Activated CD8-positive, alpha-beta memory T cell treated with anti-CD3 and anti-CD28 coated beads for 4 hours (primary cell): ENCODE measurements at places on chromosomes 2 and 18.

- DNase-seq, result no peak
These were observed 174.0 kb downstream of the CCDC85A start for GRCh38 chr2:56357655-56358295.

GRCh38 chr2:767440-767839 lies 90.2 kb upstream of the TMEM18 start:
- peak; percentile 5 for DNase-seq

- DNase-seq, result no peak
These were observed 187.1 kb downstream of the ZNF407 start for GRCh38 chr18:74784752-74785151.

DNA sequence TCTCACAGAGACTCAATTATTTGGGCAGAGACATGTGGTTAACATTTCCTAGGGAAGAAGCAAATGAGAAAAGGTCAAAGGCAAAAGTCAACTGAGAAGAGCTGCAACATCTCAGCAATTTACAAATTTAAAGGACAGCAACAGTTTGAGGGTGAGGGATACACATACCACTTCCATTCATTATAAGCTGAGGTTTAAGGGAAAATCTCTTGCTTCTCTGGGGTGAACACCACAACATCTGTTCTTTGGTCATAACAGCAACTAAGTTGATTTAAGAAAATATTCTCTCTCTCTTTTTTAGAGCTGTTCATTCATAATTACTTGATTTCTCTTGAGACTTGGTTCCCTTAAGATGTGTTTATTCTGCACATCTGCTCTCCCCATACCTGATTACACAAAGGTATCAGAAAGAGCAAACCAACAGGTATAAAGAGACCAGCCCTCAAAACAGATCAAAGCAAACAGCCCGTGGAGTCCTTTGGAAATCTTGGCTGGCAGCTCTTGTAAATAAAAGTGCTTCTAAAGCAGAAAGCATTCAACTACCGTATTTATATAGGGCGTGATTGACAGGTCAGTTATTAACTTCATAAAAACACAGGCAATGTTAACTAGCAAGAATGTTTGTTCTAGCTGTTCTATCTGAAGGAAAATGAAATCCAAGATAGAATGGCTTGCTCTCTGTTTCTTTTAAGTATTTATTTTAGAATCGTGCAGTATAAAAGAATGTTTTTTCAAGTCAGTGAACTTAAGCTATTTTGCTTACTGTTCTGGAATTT lies 132.8 kb downstream of the THADA start:
- DNase-seq, result no peak

DNA sequence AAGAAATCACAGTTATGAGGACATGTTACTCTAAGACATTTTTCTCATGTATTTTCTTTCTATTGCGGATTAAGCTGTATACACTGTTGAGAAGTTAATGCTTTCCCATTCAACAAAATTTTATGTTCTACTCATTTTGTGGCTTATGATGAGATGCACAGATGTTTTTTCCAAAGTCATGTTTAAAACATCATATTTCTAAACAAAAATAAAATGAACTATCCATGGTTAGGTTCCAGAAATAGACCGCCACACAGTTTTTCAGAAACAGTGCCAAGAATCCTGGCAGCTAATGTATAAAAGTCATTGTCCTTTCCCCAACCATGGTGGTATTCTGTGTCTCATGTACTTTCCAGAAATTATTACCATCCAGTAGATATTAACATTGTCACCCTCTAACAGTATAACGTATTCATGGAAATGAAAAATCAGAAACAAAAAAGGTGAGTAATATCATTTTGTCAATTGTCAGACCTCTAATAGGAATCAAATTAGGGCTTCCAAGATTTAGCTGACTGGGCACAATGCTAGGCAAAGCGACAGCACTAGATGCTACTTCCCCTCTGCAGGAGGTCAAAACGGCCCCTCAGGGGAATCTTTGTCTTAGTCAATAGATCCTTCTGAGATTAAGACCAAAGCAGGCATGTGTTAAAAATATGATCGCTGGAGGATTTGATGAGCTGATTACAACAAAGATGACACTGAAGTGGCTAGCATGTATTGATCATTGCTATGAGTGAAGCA lies 54.4 kb upstream of the ZNF397 start:
- no peak for DNase-seq

- no peak for DNase-seq
These were observed 430 bp upstream of the CELF4 start for GRCh38 chr18:37565977-37566478.

DNA sequence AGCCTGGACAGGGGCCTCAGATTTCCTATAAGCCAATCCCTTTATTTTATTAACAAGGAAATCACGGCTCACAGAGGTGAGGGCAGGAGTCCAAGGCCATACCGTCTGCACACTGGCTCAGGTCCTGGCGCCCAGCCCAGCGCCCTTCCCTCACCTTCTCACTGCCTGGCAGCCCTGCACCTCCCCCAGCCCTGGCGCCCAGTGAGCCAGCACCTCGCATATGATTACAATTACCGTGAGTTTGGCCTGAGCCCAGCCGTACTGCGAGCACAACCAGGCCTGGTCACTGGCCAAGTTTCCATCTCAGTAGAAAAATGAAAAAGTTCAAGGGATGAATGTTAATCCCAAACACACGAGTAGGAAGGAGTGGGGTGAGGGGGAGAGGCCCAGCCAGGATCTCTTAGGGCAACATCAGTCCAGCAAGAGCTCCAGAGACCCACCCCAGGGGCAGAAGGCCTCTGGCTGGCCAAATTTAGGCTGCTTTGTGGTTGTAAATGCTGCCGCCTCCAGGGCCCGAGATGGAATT lies 68.4 kb downstream of the MCFD2 start:
- no peak for DNase-seq

DNA sequence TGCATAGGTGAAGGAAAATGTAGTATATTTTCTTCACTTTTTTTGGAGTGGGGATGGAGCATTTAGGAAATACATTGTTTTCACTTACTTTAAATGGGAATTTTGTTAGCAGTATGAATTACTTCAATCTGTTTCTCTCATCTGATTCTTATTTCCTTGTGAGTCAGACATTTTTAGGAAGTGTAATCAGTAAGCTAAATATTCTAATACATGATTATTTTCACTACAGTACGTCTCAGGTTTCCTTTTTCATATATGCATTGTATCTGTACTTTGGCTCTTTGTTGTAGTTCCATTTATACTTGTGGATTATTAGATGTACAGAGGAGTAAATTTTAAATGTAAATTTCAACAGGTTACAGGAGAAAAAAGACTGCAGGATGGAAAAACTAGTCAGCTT lies 27.9 kb downstream of the GPD2 start:
- no peak for DNase-seq

GRCh38 chr2:100983684-100984310 lies 18.3 kb upstream of the RPL31 start:
- DNase-seq, result no peak

DNA sequence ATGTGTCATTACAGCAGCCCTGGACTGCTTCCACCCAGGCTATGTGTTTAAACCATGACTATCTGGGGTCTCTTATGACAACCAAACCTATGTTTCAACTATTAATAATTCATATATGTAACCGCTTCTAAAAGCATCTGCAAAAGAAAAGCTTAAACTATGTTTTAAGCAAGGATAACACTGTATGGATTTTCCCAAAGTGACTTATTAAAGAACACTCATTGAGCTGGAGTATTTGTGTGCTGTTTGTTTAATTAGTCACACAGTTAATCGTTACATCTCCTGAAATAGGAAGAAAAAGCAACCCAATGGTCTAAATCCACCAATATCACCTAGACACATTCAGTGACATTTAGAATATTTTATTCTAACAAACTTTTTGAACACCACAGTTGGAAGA lies 51.3 kb downstream of the TMEM163 start:
- no peak for DNase-seq

GRCh38 chr2:199019898-199020507 lies 437.7 kb downstream of the SATB2 start:
- DNase-seq, result no peak
